ENCODE measurements at places on chromosomes 2 and 18.

DNA sequence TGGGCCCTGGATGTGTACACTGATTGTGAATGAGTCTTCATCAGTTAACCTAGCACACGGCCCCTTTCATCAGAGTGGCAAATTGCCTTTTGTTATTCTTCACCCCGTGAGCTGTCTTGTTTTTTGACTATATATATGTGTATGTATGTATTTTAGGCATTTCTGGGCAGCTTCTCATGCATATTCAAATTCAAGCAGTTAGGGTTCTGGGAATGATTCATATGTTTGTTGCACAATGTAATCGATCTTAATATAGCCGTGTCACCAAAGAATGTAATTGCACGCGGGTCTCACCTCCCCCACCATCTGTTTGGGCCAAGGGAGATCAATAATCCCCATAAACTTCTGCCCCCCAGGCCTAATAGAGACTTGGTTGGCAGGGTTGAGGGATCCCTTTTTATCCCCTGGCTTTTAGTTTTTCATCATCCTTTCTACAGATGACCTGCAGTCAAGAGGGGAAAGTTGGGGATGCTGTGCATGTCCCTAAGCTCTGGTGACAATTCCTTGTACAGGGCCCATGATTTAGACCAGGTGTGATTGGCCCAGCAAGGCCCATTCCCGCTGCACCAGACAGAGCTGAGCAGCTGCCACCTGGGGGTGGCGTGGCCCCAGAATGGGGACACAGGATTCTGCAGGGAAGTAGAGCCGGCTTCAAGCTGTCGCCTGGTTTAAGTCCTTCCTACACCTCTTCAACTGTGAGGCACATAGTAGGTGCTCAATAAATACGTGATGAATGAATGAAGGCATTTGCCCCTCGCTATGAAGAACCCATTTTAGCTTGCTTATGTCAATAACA is 19.2 kb downstream of the KCNF1 start:
- DNase-seq, result no peak

DNA sequence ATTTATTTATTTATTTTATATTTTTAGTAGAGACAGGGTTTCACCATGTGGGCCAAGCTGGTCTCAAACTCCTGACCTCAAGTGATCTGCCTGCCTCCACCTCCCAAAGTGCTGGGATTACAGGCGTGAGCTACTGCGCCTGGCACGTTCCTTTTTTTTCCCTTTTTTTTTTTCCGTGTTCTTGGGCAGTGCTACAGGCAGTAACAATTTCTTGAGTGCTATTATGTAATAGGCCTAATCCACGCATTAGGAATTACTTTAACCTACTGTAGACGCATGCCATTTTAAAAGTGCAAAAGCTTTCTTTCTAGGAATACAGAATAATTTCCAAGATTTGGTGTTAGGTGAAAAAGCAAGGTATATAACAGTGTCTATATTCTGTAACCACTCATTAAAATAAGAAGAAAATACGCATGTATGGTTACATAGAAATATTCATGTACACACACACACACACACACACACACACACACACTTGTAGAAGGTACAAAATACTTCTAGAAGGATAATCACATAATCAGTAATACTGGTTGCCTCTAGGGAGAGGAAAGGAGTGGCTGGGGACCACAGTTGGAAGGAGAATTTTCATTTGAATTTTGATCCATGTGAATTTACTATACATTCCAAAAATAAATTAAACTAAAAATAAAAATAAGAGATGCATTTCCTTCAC is 92.3 kb downstream of the METTL8 start:
- no peak for DNase-seq

GRCh38 chr18:28684746-28685355 is 507.9 kb upstream of the CDH2 start:
- no peak for DNase-seq

- DNase-seq, result no peak
Measured at GRCh38 chr2:241817126-241817820, 8.3 kb downstream of the NEU4 start.

DNA sequence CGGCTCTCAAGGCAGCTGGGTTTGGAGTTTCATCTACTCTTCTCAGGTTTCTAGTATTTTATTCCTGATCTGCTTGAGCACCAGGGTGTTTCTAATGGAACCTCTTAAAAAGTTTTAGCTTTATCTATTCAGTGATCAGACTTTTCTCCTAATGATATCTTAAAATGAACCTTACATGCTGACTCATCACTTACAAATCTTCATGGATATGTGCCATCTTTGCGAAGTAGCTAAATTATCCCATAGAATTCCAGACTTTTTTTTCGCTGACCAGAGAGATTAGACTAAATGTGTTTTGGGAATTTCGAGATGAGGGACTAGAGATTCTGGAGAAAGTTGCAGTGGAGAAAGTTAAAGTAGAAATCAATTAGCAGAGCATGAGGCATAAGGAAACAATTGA is 401.0 kb downstream of the GRB14 start:
- no peak for DNase-seq

GRCh38 chr18:23166891-23167541 is 31.7 kb downstream of the CABLES1 start:
- DNase-seq, result no peak

GRCh38 chr18:10138719-10139118 is 224.9 kb downstream of the VAPA start:
- no peak for DNase-seq

DNA sequence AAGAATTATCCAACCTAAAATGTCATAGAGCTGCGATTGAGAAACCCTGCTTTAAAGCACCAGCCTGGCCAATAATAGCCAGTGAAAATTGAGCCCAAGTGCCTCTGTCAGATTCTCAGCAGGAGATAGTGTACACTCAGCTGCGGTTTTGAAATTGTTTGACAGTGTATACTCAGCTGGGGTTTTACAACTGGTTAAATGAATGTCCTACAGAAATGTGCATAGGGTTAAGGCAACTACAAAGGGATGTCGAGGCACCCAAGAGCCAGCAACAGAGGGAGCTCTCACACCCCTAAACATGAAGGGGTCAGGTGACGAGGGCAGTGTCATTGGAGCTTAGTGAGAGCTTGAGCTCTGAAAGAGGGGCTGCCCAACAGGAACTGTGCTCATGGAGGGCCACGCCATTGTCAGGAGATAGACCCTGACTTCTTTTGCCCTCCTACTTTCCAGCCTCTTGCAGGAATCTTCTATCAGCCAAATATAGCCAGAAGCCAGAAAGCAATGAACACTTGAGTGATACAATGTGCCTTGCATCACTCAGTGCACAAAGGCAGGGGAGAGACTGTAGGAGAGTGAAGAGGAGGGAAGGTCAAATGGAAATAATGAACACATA is 15.1 kb downstream of the ACTG2 start:
- peak; percentile 46 for DNase-seq

GRCh38 chr2:98245491-98245890 is 100.8 kb upstream of the CNGA3 start:
- no peak for DNase-seq

DNA sequence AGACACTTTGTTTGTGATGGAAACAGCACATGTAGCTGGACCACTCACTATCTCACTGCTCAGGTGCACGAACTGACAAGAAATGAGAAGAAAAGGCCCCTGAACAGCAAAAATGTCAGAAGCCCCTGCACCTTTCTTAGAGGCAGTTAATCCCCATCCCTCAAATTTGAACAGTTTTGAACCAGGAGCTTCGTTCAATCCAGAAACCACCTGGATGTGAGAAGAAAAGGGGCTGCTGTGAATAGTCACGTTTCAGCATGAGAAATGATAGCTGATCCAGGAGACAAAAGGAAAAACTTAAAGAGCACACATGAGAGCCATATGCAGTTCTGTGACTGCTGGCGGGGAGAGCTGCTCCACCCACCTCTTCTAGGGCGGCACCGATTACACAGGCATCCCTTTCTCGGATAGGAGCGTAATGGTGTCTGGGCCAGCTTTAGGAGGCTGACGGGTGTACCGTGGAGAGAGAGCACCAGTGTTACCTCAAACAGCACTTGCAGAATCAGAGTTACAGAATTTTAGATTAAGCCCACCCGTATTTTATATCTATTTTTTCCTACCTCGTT is 117.0 kb upstream of the EML6 start:
- DNase-seq, result peak; percentile 38

DNA sequence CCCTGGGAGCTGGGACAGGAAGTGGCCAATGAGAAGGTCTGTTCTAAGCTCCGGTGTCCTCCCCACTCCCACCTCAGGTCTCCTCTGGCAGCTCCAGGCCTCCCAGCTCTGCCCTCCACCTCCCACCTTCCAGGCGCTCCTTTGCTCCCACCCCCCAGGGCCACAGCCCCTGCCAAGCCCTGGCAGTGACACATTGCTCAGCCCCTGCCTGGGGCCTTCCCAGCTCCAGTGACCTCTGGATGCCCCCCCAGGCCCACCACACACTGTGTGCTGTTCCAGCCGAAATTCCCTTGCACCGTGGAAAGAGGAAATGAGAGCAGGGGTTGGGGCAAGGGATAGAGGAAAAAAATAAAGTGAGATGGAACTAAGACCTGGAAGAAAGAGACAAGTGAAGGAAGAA is 289.6 kb downstream of the CYP26B1 start:
- DNase-seq, result no peak

DNA sequence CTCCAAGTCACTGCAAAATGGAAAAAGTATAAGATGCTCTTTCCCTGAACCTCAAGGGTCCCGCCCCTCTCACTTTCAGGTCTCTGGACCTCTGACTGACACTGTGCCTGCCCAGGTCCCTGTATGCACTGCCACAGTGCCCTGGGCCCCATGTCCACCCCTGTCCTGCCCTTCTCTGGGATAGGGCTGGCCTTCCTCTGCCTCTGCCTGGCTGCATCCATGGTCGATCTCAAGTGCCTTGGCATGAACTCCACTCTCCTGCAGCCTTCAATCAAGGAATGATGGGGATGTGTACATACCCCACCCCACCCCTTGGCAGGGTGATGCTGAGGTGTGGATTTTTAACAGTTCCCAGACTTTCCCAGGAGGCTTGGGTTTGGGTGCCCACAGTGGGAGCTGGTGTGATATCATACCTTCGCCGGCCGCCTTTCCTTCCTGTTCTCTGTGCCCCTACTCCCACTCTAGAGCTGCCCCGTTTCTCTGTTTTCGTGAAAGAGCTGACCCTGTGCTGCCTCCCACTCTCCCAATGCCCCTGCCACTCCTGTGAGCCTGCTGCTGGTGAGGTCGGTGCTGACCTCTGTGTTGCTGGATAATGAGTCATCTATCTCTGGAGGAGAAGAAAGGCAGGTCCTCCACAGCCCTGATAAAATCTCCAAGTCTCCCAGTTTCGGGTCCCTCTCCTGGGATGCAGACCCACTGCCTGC is 18.9 kb downstream of the PTPN18 start:
- no peak for DNase-seq

DNA sequence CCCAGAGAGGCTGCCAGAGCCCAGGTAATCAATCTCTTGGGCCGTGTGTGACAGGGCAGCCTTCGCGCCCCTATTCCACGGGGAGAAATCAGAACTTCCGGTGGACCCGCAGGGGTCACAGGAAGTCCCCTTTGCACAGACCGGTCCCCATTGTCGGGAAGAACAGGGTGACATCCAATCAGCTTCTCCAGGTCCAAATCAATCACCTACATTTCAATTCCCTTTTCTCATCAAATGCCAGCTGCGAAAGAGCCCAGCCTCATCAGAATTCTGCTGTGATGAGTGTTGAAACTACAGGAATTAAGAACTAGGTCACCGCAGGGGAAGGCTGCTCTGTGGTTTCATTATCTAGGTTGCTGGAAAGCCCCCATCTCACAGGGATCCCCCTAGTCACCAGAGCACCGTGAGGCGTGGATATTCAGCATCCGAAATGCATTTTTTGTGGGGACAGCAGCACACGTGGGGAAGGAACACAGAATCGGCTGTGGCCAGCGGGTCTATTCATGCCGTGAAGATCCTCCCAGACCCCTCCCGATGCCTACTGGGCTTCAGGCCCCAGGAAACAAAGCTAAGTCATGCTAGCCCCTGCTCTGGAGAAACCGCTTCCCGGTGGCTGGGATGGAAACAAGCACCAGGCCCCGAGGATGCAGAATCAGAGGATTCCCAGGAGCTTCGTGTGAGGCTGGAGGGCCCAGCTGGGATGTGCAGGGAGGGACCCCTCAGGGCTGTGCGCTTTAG is 193.7 kb upstream of the ID2 start:
- DNase-seq, result peak; percentile 60

DNA sequence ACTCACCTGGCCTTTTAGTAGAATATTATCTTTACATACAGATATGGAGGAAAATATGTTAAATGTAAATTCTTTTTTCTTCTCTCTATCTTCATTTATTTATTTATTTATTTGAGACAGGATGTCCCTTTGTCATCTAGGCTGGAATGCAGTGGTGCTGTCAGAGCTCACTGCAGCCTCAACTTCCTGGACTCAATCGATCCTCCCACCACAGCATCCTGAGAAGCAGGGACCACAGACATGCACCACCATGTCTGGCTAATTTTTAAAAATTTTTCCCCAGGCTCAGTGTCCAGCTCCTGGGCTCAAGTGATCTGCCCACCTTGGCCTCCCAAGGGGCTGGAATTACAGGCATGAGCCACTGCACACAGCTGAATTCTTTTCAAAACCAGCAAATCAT is 20.3 kb downstream of the KYNU start:
- no peak for DNase-seq

GRCh38 chr18:22303927-22304326 is 113.8 kb downstream of the CTAGE1 start:
- no peak for DNase-seq

- no peak for DNase-seq
Measured at GRCh38 chr18:6746386-6746960, 17.0 kb downstream of the ARHGAP28 start.
